GM23248 (cell line): ENCODE measurements at places on chromosomes 16 and 17. TPM values are rescaled to one million over a fixed set of nuclear protein-coding genes. Genes with fewer than 3 reads are reported as not detected.

Gene DNAH9
- not detected in 2 replicates for polyA plus RNA-seq

Gene CDRT15
- polyA plus RNA-seq = not detected in 2 replicates

DNA sequence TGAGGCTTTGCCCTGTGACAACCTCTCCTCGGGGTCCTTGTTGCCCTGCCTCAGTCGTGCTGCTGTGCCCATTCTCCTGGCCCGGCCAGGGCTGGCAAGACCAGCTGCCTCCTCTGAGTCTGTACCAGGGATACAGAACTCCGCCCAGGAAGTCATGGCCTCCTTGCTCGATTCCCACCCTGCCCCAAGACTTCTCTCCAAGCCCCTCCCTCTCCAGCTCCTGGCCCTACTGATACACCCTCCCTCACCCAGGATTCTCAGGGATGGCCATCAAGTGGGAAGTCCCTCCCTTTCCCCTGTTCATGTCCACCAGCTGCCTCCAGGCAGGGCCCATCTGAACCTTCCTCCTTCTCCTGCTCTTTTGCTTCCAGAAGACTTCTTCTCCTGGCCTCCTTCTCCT lies 11.2 kb upstream of the TMEM208 start:
- no peak for DNase-seq

DNA sequence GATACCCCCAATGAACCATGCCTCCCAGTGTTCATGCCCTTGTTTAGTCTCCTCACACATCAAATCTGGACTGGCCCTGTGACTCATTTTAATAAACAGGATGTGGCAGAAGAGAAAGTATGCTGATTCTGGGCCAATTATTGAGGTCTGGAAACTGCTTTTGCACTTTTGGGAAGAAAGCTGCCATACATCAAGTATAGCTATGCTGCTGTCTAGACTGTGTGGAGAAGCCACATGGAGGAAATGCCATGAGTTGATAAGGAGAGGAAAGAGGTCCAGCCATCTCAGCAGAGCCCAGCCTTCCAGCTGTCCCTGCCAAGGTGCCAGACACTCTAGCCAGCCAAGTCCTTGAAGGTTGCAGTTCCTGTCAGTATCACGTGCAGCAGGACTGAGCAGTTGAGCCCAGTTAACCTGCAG lies 16.7 kb downstream of the RPRML start:
- DNase-seq = peak; percentile 56

DNA sequence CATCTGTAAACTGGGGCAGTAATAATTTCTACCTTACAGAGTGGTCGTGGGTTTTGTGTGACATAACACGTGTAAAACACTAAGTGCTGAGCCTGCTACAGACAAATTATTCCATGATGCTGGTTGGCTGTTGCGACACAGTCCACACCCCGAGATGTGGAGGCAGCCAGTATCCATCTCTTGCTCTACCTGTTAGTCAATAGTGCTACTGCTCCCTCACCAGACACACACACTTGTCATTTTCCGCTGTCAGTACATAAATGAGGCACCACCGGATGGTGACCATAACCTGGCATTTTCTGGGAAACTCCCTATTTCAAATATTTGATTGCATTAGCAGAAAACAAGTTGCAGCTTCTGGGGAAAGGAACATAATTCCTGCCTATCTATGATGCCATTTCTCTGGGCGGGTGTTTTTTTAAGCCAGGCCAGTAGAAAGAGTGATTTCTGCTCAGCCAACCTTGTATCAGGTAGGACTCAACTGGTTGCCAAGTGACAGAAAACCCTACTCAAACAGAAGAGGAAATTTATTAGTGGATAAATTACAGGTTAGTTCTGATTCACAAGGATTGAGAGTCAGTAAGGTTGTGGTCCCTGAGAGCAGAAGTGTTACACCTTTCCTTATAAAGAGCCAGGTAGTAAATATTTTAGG lies 24.1 kb downstream of the DNAJA2 start:
- DNase-seq = no peak

GRCh38 chr17:27804113-27804512 lies 3.8 kb upstream of the NOS2 start:
- DNase-seq = no peak

DNA sequence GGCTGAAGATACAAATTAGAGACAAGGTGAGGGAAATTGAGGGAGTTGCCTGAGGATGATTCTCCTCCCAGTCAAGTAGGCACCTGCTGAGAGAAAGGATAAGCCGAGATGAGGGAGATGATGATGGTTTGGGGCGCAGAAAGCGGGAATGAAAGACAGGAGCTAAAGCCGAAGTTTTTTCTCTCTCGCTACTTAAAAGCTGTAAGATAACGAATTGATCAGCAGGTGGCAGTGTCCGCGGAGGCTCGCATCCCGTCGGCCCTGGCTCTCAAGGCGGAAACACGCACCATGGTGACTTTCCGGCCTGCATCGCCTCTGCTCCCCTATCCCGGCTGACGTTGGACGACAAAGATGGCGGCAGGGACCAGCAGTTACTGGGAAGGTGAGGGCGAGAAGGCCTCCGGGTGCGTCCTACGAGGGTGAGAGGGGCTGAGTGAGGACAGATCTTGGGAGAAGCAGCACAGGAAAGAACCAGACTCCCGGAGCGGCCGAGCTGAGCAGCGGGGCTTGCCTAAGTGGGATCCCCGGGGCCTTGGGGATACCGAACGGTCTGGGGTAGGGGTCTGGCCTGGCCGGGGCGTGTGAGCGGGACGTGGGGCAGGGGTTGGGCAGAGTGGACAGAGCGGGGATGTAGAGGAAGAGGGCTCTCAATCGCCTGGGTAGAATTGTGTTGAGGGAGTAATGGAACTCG lies at the start of gene GOSR1:
TSS of gene GOSR1 (plus strand) at position 326 of the 691 bp plus-strand sequence. CDS start at position 352, 26 bp downstream.
- peak; percentile 99 for DNase-seq

GRCh38 chr16:4744555-4745273 lies 10.4 kb downstream of the DNAAF8 start:
- DNase-seq = no peak

- DNase-seq = peak; percentile 50
Measured at GRCh38 chr16:30527635-30528178, 1.3 kb upstream of the ZNF768 start.

DNA sequence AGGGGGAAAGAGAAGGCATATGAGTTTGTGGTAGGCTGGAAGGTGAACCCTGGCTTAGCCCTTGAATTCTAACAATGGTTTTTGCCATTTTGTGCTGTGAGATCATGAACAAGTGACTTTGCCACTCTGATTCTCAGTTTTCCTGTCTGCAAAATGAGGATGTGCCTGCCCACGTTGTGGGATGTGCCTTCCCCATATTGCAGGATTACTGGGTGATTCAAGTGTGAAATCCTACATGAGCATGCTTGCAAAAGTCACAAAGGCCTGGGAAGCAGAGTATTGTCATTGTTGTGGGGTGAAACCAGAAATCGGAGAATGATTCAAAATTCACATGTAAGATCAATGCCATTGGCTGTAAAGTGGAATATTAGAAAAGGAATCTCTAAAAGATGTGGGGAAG lies 28.6 kb upstream of the TVP23A start:
- no peak for DNase-seq
